ENCODE measurements at places on chromosomes 1 and 21.

GRCh38 chr1:218705391-218705790 lies 360.3 kb downstream of the TGFB2 start:
- DNase-seq: no peak

- no peak for DNase-seq
Measured at GRCh38 chr1:244887281-244887680, 22.9 kb upstream of the HNRNPU start.

DNA sequence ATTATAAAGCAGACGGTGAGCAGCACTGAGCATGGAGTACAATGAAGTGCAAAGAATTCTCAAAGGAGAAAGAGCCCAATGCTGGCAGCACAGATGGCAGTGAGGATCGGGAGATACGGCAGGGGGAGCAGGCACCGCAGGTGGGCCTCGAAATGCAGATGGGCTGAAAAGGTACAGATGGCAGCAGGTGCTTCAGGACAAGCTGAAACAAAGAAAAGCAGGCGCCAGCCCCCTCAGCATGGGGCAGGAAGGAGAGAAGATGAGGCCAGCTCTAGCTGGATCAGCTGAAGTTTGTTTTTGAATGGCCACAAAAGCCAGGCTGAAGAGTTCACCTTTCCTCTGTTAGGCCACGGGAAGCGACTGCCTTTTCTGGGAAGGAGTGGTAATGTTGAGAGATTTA lies 7.7 kb downstream of the CFAP298 start:
- no peak for DNase-seq

DNA sequence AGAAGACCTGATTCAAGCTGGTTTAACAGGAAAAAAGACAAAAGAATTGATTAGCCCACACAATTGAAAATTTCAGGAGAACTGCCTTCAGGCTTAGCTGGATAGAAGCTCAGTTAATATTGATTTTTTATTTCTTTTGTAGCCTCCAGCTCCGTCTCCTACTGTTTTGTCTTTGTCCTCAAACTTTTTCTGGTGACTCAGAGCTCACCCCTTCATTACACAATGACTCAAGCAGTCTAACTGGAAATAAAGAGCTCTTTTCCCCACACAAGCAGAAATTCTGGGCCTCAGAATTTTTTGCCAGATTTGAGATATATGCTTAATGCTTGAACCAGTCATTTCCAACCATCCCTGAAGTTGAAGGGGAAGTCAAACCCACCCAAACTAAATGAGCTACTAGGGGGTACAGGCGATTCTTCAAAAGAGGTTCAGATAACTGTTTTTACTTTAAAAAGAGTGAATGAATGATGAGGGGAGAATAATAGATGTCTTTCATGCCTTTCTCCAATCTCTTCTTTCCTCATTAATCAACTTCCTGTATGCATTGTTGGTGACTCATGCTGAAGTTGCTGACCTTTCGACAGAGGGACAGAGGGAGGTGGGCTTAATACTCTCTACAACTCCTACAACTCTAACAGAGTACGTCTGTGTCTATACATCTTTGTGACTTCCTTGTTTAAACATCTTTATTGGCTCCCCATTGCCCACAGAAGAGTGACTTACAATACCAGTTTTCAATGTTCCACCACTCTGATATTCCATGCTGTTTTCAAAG lies 6.2 kb upstream of the ACP6 start:
- DNase-seq: no peak

DNA sequence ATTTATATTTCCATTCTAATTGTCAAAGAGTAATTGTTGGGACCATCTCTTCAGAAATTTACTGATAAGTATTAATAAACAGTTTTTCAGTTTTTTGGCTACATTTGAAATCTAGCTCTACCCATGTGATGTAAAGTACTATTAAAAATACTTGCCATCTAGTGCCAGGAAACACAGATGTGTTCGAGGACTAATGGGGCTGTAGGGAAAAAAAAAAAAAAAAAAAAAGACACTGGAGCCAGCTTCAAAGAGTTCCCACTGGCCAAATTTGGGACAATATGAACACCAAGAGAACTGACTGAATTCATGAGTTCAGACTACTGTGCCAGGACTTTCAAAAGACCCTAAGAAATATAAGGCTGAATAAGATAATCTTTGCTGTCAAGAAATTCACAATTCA lies 65.2 kb upstream of the GFI1 start:
- no peak for DNase-seq

DNA sequence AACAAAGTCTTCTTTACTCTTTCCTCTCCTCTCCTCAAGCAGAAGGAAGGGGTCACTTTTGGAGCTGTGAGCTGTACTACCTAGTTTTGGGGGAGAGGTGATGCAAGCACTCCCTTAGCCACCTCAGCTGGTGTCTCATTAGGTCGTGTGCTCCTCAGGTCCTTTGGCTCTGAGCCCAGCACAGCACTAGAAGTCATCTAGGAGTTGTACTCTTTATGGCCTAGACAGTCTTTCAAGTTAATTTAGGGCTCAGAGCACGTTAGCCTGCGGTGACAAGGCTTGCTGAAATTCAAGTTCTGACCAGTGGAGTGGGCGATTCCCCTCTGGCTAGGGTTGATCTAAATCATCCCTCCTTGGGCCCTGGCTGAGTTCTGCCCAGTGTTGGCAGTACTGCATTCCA lies 48.0 kb upstream of the WDR26 start:
- DNase-seq: no peak

GRCh38 chr21:21156957-21157356 lies 158.7 kb downstream of the NCAM2 start:
- DNase-seq: no peak

- DNase-seq: no peak
Measured at GRCh38 chr1:228004331-228004855, 2.4 kb upstream of the WNT3A start.

DNA sequence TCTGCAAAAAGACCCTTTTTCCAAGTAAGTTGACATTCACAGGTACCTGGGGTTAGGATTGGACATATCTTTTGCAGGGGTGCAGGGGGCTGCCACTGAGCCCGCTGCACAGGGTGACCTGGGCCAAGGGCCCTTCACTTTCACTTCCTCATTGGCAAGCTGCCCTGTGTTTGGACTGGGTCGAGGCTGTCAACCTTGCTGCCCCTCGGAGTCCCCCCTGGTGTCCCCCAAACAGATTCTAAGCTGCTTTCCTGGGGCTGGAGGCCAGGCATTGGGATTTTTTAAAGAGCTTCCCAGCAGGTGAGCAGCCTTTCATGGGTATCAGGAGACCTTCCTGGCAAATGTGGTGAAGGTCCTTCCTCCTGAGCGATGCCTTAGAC lies 7.9 kb upstream of the UMODL1 start:
- DNase-seq: no peak

DNA sequence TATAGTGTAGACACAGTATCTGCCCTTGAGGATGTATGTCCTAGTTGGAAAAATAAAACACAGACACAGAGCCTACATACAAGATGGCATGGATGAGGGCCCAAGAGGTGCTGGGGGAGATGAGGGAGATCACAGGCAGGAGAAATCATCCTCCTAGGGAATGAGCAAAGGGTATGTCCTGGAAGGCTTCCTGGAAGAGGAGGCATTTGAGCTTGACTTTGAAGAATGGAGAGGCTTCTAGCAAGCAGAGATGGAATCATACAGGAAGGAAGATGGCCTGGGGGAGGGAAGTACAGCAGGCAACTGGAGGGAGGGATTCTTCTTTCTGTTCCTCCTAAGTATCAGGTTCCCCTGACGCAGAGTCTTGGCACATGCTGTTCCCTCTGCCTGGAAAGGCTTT lies 103.3 kb downstream of the LACTBL1 start:
- no peak for DNase-seq

DNA sequence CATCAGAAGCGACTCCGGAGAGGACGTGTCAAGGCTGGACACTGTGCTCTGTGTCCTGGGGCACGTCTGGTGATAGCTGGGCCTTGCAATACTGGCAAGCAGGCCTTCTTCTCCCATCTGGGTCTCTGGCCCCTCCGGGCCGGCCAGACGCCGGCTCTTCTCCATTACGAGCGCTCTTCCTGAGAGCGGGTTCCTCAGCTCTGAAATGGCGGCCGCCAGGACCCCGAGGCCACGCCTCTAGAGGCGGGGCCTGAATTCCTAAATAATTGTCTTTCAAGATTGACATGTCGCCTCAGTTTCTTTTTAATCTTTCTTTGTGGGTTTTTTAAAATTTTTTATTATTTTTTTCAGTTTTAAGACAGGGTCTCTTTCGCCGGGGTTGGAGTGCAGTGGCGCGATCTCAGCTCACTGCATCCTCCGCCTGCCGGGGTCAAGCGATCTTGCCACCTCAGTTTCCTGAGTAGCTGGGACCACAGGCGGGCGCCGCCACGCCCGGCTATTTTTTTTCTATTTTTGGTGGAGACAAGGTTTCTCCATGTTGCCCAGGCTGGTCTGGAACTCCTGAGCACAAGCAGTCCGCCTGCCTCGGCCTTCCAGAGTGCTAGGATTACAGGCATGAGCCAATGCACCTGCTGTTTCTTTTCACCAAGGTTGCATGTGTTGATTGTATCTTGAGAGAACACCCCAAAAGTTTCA lies 9.2 kb downstream of the RNF2 start:
- no peak for DNase-seq

GRCh38 chr1:235079443-235080296 lies 49.0 kb downstream of the TOMM20 start:
- no peak for DNase-seq

DNA sequence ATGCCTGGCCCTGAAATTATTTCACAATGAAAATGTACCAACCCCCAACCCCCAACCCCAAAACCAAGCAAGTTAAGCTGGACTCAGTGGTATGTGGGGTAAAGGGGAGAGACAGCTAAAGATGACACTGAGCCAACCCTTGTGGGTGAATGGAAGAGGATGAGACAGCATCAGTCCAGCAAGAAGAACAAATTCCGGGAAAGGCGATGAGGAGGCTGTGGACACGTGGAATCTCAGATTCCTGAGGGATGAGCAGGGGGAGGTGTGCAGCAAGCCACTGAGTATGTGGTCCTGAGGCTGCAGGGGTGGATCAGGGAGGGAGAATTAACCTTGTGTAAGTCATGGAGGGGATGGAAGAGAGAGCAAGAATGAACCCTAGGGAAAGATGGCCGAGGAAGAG lies 14.4 kb upstream of the ZNF362 start:
- no peak for DNase-seq

GRCh38 chr1:75970631-75971030 lies 38.4 kb upstream of the ASB17 start:
- DNase-seq: no peak

DNA sequence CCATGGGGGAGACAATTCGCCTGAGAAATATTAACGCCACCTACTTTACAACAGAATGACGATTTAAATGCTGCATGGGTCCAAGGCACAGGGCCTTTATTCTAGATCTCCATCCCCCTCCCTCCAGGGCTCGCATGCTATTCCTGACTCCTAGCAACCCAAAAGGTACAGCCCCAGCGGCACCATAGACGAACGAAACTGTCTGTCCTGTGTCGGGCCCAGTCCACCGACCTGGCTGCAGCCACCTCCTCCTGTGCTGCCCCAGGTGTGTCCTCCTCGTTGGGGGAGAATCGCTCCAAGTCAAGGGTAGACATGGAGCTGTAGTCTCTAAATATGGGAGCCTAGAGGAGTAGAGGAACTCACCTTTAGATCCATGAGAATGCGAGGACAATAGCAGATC lies 196.5 kb downstream of the TOMM20 start:
- DNase-seq: no peak

GRCh38 chr1:78171736-78172590 lies 126.2 kb downstream of the GIPC2 start:
- no peak for DNase-seq

- DNase-seq: no peak
Measured at GRCh38 chr1:4203501-4203900, 303.4 kb upstream of the C1orf174 start.

Measured in stimulated activated CD4-positive, alpha-beta T cell treated with anti-CD3 and anti-CD28 coated beads, Interleukin-15, amount 100 ng/mL, for 48 hours (primary cell).